ENCODE measurements at places on chromosomes 4 and X.

DNA sequence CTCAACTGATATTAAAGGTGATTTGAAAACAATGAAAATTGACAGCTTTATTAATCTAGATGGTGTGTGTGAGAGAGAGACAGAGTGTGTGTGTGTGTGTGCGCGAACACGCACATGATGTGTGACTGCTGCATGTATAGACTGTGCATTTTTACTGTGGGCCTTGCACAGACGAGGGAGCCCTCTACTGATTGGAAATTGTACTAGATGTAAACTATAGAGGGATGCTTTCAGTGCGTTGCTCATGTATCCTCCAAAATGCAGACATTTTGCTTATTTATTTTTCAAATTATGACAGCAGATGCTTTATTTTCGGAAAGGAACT, 168.4 kb upstream of the GK2 start:
- DNase-seq: peak; percentile 27

- DNase-seq: no peak
Observed at GRCh38 chr4:54365691-54366090, 136.6 kb downstream of the PDGFRA start.

- no peak for DNase-seq
Observed at GRCh38 chr4:128862608-128863311, 53.3 kb downstream of the JADE1 start.

- no peak for DNase-seq
Observed at GRCh38 chrX:108053218-108053617, 8.4 kb downstream of the VSIG1 start.

DNA sequence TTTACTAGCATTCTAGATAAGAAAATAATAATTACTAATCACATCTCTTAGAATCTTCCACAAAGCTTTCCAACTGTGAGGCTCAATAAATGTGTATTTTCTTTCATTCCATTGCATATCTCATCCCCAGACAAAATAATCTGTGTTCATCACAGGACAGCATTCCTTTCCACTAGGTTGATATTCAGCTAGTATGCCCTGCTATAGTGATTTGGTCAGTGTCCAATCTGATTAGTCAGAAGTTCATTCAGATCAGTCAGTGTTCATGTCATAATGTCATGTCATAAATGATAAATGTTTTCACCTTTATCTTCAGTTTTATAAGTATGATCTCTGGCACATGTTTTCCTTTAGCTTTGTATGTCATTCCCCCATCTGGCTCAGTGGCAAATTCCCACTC, 611.4 kb downstream of the KCTD8 start:
- no peak for DNase-seq

GRCh38 chr4:59222221-59222620, 1977.9 kb upstream of the ADGRL3 start:
- no peak for DNase-seq

- DNase-seq: peak; percentile 7
Observed at GRCh38 chrX:97026406-97026805, 142.7 kb downstream of the RPA4 start.

- no peak for DNase-seq
Observed at GRCh38 chr4:159280442-159281172, 177.7 kb downstream of the RAPGEF2 start.

DNA sequence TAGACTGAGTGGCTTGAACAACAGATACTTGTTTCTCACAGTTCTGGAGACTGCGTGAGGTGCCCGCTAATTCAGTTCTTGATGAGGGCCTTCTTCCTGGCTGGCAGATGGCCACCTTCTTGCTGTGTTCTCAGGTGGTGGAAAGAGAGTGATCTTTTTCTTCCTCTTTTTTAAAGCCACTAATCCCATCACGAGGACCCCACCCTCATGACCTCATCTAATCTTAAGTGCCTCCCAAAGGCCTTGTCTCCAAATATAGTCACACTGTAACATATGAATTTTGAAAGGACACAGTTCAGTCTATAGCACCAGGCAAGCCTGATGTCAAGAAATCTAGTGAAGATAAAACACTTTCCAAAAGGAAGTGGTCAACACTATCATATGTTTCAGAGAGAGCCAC, 12.4 kb downstream of the VAMP7 start:
- DNase-seq: no peak

GRCh38 chr4:95180531-95181242, 368.1 kb downstream of the UNC5C start:
- DNase-seq: no peak

DNA sequence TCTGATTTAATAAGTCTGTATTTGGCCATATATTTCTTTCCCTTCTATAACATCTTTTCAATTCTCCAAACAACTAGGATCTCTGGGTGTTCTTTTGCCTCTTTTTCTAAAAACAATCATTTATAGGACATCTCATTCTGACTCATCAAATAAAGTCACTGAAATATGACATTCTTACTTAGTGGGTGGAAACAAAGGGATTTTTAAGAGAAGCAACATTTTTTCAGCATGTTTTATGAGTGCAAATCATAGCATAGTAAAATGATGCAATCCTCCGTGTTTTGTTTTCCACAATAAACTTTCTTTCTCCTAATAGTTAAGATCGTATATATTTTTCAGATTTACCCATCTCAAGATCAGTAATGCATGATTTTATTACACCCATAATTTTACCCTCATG, 179.8 kb downstream of the SPCS3 start:
- DNase-seq: peak; percentile 80

GRCh38 chrX:10892621-10893225, 218.4 kb upstream of the HCCS start:
- no peak for DNase-seq

- DNase-seq: peak; percentile 22
Observed at GRCh38 chrX:70026112-70026850, 23.5 kb downstream of the AWAT2 start.

GRCh38 chrX:104136241-104137019, 20.4 kb downstream of the SLC25A53 start:
- DNase-seq: peak; percentile 65

DNA sequence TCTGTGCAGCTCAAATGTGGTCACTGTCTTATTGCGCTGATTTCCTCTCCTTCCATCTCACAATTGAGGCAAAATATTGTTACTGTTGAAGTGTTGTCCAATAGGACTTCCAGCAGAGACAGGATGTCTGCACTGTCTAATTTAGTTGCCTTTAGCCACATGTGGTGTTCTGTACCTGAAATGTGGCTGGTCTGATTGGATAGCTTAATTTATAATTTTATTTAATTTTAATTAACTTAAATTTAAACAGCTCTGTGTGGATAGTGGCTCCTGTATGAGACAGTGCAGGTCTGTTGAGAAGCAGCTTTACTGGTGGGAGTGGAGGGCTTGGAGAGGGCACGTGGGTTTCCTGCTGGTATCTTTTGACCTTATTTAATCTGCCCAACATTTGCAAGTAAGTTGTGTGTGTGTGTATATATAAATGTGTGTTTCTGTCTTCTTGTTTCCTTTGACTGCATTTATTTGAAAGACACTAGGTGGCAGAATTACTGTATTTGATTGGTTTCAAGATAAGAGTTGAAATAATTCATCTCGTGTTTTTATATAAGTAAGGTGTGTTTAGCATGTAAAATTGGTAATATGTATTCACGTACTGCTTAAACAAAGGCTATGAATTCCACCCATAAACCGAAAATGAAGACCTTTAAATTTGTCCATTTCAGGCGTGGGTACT, 55.3 kb upstream of the MSANTD1 start:
- peak; percentile 6 for DNase-seq

- DNase-seq: no peak
Observed at GRCh38 chr4:185717377-185717741, 94.6 kb downstream of the SORBS2 start.

DNA sequence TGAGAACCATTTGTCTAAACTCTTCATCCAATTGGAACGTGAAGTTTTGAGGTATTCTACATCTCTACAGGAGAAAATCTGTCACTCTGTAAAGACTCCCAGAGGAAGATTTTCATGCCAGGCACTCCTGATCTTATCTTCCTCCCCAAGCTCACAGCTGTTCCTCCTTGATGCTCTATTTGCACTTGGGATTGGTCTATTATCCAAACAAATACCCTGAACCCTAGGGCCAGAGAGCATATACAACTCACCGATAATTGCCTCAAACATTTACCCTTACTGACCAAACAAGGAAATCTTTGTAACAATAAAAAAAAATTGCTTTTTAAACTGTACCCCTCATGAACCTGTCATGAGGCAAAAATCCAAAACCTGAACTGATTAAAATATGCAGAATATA, 372.7 kb downstream of the SH2D1A start:
- DNase-seq: no peak

DNA sequence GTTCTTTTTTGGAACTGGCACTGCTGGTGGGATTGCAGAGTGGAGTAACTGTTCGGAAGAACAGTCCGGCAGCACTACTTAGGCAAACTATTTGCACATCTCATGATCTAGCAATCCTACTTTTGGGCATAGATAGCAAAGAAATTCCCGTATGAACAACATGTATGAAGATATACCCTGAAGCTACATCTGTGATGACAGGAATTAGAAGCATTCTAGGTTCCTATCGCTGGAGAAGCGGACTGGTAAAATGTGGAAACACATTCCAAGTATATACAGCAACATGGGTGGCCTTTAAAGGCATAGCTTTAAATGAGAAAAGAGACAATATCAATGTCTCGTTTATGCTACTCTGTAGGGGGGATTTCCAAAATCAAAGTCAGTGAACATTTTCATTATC, 3.1 kb downstream of the DCAF16 start:
- no peak for DNase-seq

- peak; percentile 52 for DNase-seq
Observed at GRCh38 chrX:72714478-72714916, 391 bp upstream of the PHKA1 start.

DNA sequence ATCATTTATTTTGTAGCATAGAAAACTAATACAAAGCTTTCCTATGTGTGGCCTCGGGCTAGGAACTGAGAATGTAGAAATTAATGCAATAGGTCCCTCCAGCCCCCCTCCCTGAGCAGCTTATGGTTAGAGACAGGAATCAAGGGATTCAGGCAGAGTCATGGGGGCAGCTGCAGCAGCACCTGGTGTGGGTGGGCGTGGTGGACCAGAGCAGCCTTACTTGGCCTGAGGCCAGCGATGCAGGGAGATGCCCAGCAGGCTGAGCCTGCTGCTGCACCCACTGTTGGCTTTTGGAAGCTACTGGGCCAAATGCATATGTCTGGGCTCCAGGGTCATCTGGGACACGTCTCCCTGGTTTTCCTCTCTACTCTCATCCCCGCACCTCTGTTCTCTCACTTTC, 74.0 kb downstream of the STK32B start:
- DNase-seq: no peak

DNA sequence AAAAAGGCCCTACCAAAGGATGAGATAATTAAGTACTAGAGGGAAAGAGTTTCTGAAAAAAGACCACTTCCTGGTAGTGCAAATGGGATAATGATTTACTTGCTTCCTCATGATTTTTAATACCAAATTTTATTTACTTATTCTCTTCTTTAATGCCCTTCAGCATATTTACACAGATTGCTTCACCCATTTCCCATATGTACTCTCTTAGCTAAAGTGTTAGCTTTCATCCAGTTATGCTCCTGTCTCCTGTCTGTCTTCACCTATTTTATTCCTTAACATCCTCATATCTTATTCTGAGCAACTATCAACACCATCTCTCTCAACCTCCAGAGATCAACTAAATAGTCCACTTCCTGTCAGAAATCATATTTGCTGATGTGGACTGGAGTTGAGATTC, 183.2 kb upstream of the HS3ST1 start:
- no peak for DNase-seq

- no peak for DNase-seq
Observed at GRCh38 chr4:145931403-145931802, 7.2 kb downstream of the ZNF827 start.

- peak; percentile 31 for DNase-seq
Observed at GRCh38 chrX:47648376-47648775, 2.0 kb downstream of the ELK1 start.

DNA sequence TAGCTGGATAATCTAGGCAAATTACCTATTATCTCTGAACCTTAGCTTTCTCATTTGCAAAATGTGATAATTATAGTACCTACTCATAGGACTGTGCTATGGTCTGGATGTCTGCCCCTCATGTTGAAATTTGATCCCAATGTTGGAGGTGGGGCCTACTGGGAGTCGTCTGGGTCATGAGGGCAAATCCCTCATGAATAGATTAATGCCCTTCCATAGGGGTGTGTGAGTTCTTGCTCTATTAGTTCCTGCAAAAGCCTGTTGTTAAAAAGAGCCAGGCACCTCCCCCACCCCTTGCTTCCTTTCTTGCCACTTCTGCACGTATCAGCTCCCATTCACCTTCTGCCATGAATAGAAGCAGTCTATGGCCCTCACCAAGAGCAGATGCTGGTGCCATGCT, 73.9 kb downstream of the SERTM2 start:
- DNase-seq: no peak

DNA sequence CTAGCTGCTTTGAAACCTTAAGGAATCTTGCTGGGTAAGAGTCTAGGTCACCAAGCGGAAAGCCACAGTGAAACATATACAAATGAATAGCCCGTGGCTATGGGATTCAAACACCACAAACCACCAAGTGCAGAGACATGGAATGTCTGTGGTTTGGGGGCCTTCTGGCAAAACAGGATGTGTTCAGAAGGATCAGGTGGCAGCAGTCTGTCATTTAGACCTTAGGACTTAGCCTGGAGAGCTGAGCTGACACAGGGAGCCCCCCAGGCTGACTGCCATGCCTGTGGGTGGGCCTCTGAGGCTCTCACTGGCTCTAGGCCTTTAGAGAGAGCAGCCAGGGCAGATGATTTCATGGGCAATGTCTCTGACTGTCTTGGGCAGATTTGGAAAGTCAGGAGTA, 225.6 kb downstream of the FBXW7 start:
- DNase-seq: no peak

DNA sequence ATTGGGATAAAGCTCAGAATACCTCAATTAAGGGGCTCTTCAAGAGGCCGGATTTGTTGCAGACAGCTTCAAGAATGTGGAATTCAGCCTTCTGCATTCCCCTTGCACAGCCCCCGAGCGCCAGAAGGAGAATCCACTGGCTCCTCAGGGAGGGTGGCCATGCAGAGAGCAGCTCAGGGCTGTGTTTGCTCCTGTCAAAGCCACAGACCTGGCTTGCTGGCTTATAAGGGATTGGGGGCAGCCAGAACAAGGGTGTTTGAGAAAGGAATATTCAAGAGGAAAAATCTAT, 36.8 kb downstream of the ING2 start:
- no peak for DNase-seq

DNA sequence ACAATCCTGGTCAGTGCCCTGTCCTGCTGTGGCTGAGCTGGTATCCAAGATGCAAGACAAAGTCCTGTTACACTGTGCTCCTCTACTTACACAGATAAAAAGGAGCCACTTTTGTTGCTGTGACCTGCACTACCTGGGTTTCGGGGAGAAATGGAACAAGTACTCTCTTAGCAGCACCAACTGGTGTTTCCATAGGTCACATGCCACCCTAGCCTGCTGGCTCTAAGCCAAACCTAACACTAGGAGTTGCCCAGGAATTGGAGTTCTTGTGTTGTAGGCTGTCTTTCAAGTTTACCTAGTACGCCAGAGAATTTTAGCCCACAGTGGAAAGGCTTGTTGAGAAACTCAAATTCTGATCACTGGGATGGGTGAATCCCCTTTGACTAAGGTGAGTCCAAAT, 727.4 kb downstream of the FAM133A start:
- DNase-seq: no peak

GRCh38 chr4:24644983-24645764, 60.8 kb upstream of the DHX15 start:
- peak; percentile 31 for DNase-seq
